Amygdala (tissue), 56 donors: ENCODE measurements at places on chromosomes 7 and 10.

GRCh38 chr10:1034758-1035157, 9.1 kb upstream of the IDI2 start:
- no peak for DNase-seq

DNA sequence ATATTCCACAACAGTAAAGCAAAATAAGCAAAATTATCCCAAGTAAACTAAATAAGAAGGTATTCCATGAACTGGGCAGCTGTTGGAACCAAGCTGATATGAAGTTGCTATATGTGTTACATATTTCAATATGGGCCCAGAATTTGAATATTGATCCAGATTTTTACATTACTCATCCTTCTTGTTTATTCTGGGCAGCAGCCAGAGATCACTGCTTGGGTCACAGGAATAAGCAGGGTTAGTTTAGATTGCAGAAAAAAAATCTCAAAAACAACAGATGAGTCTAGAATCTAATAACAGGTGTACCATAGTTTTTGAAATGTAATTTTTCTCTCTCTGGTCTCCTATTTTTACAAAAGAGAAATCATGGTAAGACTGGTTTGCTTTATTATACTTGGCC, 171.5 kb upstream of the NAMPT start:
- no peak for DNase-seq

DNA sequence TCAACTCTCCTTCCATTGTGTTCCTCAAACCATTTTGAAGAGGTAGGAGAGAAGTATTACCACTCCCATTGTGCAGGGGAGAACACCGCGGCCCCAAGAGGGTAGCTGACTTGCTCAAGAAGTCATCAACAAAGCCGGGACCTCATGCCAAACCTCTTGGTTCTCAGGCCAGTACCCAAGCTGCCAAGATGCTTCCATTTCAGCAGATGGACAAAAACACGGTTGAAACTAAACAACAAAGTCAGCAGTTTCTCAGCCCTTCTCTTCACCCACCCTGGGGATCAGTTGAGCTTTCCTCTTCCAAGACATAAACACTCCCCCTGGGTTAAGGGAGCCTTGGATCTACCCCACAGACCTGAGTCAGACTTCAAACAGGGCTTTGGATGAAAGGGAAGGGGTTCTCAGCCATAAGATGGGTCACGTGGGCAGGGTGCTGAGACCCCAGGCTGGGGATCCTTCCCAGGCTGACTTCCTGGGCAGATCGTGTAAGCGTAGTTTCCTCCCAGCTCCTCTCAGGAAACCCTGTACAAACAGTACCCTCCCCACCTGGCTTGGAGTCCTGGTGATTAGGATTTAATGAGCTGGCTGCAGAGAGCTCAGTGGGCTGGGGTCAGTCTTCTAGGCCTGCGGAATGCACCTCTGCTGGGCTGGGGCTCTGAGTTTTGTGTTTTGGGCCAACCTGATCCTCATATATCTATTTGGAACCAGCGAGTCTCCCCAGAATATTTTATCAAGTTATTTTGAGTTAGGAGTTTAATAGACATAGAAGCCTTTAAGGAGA, 27.3 kb downstream of the EMX2 start:
- no peak for DNase-seq

DNA sequence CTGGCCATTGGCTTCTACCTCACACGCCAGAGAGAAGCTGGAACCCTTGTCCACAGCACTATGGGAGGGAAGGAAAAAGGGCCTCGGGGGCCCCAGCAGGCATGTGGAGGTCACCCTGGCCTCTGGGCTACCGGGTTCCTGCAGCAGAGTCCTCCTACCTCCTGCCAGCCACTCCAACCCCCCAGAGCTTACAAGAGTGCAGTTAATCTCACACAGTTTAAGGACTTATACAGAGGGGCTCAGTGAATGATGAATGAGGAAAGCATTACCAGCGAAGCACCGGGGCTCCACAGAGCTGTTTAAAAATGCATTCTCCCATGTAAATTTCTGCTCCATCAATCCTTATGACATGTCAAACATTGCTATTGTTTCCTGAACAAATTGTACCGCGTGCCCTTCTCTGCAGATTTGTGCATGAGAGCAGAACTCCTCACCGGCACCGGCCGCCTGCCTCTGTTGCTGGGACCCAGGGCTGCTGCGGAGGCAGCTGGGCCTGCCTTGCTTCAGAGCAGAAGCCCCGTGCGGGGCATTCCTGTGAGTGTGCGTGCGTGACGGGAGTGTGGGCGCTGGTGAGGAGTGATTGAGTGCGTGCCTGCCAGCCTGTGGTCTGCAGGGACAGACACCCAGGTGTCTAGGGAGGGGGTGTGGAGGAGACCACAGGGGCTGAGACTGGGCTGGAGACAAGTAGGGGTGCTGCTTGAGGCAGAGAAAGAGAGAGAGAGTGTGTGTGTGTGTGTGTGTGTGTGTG, 52.8 kb downstream of the C10orf105 start:
- no peak for DNase-seq

DNA sequence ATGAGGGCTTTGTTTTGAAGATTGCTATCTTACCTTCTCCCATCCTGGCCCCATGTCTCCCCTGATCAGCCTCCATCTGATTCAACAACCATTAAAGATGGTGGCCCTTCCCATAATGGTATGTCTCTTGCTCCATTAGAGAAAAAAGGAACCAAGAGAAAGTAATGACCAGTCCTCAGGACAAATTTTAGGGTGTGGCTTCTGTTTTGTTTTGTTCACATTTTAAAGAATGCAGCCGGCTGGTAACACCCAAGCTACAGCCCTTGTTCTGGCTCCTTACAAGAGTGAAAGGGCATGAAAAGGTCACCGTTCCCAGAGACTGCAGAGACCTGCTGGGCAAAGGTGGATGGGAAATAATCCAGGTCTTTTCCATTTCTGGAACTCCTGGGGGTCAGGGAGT, 287.9 kb upstream of the NEBL start:
- no peak for DNase-seq

DNA sequence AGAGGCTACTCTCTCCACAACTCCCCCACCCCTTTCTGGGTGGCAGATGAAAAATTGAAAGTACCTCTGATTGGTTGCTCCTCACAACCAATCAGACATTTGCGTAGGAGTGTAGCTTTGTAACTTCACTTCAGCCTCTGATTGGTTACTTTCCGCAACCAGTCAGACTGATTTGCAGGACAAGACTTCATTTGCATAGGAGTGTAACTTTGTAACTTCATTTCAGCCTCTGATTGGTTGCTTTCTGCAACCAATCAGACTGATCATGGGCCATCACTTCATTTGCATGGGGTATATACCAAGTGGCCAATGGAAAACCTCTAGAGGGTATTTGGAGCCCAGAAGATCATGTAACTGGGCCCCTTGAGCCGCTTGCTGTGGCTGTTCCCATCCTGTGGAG, 25.6 kb downstream of the CDNF start:
- no peak for DNase-seq

DNA sequence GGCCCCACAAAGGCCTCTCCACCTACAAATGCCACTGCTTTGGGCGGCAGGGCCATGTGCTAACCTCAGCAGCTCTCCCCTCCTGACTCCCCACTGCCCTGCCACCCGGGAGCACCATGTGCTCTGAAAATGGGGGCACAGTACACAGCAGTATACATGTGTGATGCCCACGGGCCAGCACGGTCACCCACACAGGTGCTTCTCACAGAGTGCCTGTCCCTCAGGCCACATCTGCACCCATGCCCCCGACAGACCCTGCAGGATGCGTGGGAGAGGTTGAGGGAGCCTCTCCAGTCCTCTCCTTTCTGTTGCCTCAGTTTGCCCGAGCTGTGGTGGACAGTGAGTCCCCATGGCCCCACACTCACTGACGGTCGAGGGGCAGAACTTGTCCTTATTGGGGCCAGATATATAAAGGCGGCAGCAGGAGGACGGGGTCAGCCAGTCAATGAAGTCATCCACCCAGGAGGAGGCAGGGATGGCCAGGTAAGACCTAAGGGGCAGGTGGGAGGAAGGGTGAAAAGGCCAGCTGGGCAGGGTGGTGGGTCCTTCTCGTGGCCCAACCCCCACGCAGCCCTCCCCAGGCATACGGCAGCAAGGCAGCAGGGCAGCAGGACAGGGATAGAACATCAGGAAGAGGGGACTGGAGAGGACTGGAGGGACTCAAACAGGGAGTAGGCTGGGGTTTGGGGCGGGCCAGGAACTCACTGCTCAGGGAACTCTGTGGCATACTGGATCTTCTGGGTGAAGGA, 19.6 kb downstream of the NPC1L1 start:
- no peak for DNase-seq

GRCh38 chr7:69710768-69711438, 112.6 kb downstream of the AUTS2 start:
- DNase-seq, result no peak

DNA sequence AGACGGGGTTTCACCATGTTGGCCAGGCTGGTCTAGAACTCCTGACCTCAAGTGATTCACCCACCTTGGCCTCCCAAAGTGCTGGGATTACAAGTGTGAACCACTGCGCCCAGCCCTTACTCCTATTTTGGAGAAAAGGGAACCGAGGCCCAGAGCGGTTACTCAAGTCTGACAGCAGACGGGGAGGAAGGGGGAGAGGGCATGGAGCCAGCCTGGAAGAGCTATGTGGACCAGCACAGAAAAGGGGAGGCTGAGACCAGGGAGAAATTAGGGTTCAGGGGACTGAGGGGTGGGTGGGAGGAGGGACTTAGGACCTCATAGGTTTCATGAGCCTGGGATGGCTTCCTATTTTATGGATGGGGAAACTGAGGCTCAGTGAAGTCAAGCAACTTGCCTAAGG, 1.5 kb downstream of the SFRP5 start:
- no peak for DNase-seq

DNA sequence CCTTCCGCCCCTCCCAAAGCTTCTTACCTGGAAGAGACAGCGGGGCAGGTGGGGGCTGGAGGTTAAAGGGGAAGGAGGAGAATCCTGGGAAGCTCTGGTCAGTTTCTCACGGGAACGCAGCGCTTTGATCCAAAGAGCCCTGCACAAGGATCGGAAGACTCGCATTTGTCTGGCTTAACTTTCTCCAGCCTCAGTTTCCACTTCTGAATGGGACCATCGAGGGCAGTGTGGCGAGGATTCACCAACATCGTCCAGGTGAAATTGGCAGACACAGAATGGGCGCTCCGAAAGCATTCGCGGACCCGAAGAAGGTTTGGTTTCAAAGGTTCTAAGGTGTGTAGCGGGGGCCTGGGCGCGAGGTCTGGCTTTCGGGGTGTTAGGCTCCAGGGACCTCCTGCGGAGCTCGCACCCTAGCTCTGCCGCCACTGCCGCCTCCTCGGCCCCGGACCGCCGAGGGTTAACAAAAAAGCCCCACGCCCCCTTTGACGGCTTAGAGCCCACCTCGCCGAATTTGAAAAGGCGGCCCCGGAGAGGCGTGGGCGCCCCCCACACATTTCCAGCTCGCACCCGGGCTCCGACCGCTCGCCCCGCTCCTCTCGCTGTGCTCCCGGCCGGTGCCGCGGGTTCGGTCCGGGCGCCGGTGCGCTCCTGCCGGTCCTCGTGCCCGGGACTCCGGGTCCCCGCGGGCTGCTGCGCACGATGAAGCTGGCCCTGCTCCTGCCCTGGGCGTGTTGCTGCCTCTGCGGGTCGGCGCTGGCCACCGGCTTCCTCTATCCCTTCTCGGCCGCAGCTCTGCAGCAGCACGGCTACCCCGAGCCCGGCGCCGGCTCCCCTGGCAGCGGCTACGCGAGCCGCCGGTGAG, at the start of gene COL26A1:
Gene COL26A1, plus strand, starts transcription at position 542 of the 862 bp plus-strand sequence. Its CDS starts 158 bp downstream, at position 700.
- DNase-seq, result no peak

DNA sequence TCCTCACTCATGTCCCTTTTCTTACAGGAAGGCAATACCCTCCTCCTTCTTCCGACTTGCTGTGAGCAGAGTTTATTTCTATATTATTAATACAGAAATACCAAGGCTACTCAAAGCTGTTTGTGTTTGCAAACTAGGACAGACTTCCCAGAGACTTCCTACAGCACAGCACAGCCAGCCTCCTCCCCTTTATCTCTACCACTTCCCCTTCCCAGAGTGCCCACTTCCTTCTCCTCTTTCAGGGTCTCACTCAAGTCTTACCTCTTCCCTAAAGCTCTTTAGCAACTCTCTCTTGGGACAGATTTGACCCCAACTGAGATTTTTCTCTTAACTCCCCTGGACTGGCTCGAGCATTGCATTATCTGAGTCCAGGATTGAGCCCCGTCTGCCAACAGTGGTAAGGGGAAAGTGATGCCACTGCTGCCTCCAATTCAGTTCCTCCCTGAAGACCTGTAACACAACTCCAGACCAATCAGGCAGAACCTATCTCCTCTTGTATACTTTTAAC, 5.5 kb upstream of the LRGUK start:
- DNase-seq, result no peak

DNA sequence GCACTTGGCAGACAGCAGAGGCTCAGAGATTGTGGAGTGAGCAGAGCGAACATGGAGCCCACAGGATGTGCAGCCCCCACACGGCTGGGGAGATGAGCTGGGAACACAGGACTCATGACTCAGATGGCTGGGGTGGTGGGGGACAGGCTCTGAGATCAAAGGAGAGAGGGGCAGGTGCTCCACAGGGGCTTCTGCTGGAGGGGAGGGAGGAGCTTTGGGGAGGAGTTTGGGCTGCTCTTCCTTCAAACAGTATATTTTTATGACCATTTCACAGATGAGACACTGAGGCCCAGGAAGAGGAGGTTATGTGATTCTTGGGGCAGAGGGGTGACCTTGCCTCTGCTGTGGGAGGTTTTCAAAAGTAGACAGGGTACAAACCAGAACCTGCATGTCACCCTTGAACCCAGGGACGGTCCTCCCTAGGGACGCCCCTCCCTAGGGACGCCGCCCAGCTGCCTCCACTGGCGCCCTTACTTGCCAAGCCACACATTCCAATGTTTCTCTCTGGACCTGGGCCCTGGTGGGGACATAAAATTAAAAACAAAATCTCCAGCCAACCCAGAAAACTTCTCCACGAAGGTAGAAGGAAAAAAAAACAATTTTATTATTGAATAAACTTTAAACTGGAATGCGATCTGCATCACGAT, 981 bp upstream of the CRYGN start:
- no peak for DNase-seq

- DNase-seq, result no peak
These were observed 26.7 kb upstream of the FGFR2 start for GRCh38 chr10:121624836-121625486.

GRCh38 chr10:68516766-68517165, 10.6 kb downstream of the SLC25A16 start:
- no peak for DNase-seq

- no peak for DNase-seq
These were observed 9.2 kb downstream of the INPP5A start for GRCh38 chr10:132546567-132547420.

- DNase-seq, result no peak
These were observed 35.3 kb downstream of the SLC16A9 start for GRCh38 chr10:59674215-59674836.

GRCh38 chr7:119783799-119784198, 489.2 kb upstream of the KCND2 start:
- DNase-seq, result no peak

DNA sequence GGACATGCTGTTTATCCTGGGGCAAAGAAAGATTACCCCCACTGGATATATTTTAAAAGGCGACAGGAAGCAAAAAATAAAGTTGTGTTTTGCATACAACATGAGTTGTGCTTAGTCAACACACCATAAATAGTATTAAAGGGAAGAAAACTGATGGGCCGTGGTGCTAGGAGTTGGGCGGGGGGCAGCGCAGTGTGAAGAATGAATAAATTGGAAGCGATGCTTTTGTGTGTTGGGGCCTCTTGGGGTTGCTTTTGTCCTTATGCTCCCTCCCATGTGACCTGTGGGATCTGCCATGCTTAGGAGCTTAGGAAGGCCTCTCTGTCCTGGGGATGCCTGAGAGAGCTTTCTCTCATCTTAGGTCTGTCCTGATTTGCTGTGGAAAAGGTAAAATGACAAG, 35.0 kb upstream of the AGR3 start:
- no peak for DNase-seq

GRCh38 chr7:29888006-29888405, 81.7 kb downstream of the WIPF3 start:
- no peak for DNase-seq
